Stimulated activated CD8-positive, alpha-beta memory T cell treated with anti-CD3 and anti-CD28 coated beads, Interleukin-12 subunit alpha, Interleukin-12 subunit beta, amount 100 ng/mL, for 4 hours (primary cell): ENCODE measurements at places on chromosomes 16 and 17.

- DNase-seq, result no peak
Observed at GRCh38 chr17:11986179-11986941, 10.9 kb downstream of the ZNF18 start.

DNA sequence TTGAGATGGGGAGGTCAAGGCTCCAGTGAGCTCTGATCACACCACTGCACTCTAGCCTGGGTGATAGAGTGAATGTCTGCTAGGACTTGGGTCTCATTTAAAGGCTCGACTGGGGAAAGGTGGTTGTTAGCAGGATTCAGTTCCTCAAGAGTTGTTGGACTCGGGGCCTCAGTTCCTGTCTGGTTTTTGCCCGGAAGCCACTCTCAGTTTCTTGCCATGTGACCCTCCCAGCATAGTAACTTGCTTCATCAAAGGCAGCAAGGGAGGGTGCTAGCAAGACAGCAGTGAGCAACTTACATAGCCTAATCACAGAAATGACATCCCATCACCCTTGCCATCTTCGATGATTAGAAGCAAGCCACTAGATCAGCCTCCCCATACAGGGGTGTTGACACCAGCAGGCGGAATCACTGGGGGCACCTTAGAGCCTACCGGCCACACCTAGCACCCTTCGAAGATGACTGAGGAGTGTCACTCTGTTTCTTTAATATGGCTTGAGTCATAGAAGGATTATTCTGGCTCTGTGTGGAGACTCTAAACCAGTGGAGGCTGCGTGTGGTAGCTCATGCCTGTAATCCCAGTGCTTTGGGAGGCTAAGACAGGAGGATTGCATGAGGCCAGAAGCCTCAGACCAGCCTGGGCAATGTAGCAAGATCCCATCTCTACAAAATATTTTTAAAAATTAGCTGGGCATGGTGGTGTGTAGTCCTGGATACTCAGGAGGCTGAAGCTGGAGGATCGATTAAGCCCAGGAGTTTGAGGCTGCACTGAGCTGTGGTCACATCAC is 13.2 kb upstream of the SCNN1B start:
- no peak for DNase-seq

GRCh38 chr16:84953190-84953746 is 58.1 kb downstream of the ZDHHC7 start:
- no peak for DNase-seq

GRCh38 chr16:19132898-19133297 is 19.1 kb downstream of the ITPRIPL2 start:
- no peak for DNase-seq

GRCh38 chr16:88866151-88866920 is at the start of gene PABPN1L:
Gene PABPN1L, minus strand, starts transcription at chr16:88866660. Its CDS starts 54 bp downstream, at chr16:88866606.
- no peak for DNase-seq

DNA sequence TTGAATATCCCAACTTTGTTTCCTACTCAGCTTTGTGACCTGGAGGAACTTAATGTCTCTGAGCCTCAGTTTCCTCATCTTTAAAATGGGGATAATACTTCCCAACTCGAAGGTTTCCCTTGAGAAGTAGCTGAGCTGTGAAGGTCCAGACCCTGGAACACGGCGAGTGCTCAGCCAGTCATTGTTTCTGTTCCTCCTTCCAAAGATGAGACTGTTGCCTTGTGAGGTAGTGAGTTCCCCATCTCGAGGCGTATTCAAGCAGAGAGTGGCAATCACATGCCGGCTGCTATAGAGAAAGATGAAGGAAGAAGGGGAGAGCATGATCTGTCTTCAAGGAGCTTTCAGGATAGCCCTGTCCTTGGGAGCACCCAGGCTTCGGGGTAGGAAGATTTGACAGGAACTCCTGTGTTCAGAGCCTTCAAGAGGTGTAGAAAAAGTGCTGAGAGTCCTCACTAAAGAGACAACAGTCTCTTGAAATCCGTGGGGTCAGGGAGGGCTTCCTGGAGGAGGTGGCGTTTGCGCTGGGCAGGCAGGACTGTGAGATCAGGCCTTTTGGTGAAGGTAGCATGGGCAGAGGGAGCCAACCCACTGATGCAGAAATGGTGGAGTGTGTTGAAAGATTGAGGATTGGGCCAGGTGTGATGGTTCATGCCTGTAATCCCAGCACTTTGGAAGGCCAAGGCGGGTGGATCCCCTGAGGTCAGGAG is 27.2 kb downstream of the SPNS2 start:
- no peak for DNase-seq

- DNase-seq, result no peak
Observed at GRCh38 chr17:17098551-17099179, 56.4 kb downstream of the MPRIP start.

DNA sequence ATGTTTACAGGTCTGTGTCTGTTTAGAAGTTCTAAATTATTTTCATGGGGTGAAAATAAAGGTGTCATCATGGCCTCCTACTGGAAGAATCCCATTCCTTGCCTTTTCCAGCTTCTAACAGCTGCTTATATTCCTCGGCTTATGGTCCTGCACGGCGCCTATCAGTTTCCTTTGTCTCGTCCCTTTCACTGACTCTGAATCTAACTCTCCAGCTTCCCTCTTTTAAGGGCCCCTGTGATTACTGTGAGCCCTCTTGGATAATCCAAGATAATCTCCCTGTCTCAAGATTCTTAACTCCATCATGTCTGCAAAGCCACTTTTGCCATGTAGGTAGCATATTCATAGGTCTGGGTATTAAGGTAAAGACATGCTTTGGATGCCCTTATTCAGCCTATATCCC is 441.0 kb upstream of the ERCC4 start:
- no peak for DNase-seq

- no peak for DNase-seq
Observed at GRCh38 chr17:27939474-27940465, 46.6 kb upstream of the LYRM9 start.

DNA sequence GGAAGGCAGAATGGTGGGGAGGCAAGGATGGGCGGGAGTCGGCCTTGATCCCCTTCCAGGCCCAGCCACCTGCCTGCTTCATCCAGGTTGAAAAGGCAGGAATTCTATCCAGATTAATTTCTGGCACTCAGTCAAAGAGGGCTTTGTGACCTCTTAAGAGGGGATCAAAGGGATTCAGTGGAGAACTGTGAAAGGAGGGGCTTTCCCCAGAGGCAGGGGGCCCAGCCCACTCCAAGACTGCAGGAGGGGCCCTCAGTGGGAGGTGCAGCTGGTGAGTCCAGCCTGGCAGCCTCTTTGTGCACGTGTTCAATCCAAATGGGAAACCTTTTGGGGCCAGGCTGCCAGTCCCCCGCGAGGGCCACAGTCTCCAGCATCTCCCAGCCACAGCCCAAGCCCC is 148.5 kb upstream of the PLCG2 start:
- no peak for DNase-seq

DNA sequence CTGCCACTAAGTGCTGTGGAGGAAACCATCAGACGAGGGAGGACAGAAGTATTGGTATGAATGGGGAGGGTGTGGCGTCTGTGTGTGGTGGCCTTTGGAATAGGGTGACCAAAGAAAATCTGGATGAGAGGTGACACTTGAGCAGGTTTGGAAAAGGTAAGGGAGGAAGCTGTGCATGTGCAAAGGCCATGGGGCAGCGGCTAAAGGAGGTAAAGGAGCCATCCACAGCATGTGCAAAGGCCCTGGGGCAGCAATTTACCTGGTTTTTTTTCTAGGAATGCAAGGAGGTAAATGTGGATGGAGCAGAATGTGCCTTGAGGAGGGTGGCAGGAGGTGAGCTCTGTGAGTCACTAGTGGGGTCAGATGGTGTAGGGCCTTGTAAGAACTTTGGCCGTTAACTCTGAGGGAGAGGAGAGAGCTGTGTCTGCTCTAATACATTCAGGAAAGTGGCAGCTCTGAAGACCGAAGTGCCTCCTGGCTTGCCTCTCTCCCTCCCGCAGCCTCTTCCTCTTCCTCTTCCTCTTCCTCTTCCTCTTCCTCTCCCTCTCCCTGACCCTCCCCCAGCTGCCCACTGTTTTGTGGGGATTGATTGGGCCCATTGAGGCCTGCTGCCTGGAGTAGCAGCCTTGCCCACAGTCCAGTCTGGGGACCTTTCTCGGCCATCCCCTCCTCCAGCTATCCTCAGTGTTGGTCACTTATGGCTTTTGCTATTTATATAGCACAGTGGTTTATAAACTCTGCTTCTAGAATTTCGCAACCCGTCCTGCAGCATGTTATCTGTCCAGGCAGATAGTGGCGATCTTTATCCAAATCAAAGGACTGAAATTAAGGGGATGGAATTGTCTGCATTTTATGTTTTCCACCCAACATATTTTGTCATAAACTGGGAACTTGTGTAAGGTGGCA is 38.7 kb downstream of the CMIP start:
- no peak for DNase-seq

DNA sequence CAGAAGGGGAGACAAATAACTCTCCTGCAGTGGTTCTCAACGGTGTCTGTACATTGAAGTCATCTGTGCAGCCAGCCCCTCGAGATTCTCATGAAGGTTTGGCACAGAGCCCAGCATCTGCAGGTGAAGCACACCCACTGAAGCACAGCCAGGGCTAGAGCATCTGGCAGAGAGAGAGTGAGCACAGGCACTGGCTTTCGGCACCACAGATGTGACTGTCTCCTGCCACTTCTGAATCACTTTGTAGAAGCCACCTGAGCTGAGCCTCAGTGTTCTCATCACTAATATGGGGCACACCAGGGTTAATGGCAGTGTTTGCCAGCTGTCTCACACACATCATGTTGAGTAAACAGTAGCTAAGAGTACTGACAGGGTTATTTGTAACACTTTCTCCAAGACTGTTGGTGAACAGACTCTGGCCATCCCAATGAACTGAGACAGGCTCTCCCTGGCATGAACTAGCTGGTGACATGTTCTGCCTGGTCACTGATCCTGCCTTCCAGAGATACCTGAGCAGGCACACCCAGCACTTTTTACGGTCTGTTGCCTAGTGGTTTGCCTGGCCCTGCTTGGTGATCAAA is 10.9 kb downstream of the HSPB9 start:
- DNase-seq, result no peak

GRCh38 chr16:56414366-56414765 is 11.0 kb downstream of the AMFR start:
- DNase-seq, result no peak

- no peak for DNase-seq
Observed at GRCh38 chr16:72554935-72555334, 383.0 kb upstream of the PMFBP1 start.

- DNase-seq, result no peak
Observed at GRCh38 chr17:65557349-65558310, 3.8 kb downstream of the AXIN2 start.

DNA sequence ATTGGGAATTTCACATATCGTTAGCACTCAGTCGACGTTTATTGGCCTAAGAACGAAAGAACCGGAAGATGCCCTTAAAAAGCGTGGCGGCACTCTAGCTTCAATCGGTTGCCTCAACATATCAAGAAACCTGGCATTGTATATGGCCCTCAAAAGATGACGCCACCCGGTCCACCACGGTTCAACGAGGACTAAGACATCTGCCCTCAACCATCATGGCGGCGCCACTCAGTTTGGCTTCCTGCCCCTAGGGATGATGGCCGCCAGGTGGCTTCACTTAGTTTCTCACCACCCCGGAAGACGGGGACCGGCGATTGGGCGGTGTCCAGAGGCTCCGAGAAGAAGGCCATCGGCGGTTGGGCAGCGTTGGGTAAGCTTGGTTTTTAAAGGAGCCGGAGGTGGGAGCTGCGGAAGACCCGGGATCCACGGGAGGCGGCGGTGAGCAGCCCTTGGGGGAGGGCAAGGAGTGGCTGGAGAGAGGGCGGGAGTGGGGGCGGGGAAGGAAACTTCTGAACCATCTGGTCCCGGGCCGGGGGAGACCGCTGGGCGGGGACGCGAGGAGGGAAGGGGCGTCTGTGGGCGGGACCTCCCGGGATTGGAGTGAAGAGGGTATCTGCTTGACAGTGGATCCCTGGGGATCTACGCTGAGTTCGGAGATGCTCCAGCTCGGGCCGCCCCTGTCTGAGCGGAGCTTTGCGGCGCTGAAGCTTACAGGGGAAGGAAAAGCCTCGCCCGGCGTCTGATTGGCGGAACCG is at the start of gene PRR14:
TSS of gene PRR14 (plus strand) at position 592 of the 755 bp plus-strand sequence. CDS start 686 bp downstream, outside the sequence.
- peak; percentile 95 for DNase-seq

- peak; percentile 14 for DNase-seq
Observed at GRCh38 chr16:30369091-30369937, 980 bp downstream of the TBC1D10B start.

DNA sequence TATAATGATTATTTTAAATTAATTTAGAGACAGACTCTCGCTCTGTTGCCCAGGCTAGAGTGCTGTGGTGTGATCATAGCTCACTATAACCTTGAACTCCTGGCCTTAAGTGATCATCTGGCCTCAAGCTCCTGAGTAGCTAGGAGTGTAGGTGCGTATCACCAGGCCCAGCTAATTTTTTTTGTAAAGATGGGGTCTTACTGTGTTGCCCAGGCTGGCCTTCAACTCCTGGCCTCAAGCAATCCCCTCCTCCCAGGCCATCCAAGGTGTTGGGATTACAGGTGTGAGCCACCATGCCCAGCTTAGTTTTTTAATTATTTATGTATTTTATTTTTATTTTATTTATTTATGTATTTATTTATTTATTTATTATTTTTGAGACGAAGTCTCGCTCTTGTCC is 17.9 kb downstream of the CTCF start:
- DNase-seq, result no peak

- no peak for DNase-seq
Observed at GRCh38 chr17:14428648-14429029, 127.8 kb downstream of the HS3ST3B1 start.

- DNase-seq, result no peak
Observed at GRCh38 chr16:67641779-67642708, 2.9 kb upstream of the CARMIL2 start.

GRCh38 chr16:82412770-82413169 is 214.0 kb upstream of the CDH13 start:
- no peak for DNase-seq

DNA sequence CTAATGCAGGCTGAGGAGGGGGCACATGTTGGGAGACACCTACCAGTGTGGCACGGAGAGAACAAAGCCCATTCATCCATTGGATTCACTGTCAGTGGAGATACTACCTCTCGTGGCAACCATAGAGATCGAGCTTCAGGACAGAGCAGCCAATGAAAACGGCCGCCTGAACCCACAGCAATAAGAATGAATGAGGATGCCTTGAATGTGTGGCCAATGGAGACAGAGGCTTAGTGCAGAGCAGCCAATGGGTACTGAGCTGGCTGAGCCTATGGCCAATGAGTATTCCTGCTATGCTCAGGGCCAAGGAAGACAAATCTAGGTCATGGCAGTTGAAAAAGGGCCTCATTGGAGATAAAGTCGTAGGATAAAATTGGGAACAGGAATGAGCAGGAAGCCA is 10.9 kb downstream of the ARHGEF15 start:
- DNase-seq, result no peak

DNA sequence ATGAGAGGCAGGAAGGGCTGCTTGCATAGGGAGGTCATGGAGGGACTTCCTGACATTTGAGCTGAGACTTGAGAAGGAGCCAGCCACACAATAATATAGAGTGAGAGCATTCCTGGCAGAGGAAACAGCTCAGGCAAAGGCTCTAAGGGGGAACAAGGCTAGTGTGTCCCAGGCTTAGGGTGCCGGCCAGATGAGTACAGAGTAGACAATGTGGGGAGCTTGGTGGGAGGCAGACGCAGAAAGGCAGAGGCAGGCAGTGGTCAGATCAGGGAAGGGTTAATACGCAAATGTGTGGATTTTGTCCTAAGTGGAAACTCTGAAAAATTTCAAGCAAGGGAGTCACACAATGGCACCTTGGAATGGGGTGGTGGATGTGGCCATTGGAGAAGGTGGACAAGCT is 31.3 kb downstream of the CD300LB start:
- DNase-seq, result no peak

GRCh38 chr17:17183744-17184143 is 22.4 kb downstream of the PLD6 start:
- no peak for DNase-seq

GRCh38 chr17:30958187-30958586 is 12.7 kb upstream of the RNF135 start:
- DNase-seq, result no peak
